T47D (cell line): ENCODE measurements at places on chromosomes 16 and 17.

DNA sequence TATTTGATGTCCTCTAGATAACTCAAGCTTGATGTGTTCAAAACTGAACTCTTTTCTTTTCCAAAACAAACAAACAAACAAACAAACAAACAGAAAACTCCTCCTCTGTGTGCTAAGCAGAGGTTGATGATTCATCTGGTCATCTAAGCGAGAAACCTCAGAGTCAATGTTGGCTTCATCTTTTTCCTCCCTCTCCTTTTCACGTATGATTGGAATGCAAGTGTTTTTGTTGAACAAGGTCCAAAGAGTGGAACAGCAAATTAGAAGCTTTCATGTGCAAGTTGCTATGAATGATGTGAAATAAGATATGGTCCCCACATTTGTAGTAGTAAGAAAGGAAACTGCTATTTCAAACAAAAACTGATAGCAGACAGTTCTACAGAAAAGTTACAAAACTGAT is 52.5 kb downstream of the TBX4 start:
- DNase-seq: no peak

DNA sequence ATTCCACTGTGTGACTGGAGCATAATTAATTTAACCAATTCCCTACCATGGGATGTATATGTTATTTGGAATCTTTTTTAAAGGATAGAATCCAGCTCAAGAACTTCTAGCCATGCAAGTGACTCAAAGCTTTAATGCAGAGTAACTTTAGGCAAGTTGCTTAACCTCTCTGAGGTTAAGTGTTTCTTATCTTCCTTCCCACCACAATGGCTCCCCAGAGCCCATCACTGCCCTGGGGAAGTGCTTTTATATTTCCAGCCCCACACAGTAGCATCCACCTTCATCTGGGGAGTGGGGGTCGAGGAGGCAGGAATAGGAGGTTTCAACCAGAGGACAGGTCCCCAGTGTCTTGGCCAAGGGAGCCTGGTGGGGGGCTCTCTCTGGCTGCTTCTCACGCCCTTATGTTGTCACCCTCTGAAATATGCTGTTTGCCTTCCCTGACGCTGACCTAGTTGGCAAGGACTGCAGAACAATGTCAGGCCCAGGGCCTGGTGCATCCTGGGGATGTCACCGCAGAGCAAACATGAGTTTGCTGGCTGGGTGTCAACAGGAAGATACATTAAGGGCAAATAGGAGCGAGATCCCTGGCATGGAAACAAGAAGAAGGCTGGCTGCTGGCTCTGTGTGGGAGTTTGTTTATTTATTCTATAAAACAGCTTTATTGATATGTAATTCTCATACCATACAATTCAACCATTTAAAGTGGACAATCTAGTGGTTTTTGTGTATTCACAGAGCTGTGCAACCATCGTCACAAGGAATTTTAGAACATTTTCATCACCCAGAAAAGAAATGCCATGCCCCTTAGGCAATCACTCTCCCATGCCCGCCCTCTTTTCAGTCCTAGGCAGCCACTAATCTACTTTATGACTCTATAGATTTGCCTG is 46.6 kb upstream of the WSB1 start:
- peak; percentile 98 for DNase-seq

DNA sequence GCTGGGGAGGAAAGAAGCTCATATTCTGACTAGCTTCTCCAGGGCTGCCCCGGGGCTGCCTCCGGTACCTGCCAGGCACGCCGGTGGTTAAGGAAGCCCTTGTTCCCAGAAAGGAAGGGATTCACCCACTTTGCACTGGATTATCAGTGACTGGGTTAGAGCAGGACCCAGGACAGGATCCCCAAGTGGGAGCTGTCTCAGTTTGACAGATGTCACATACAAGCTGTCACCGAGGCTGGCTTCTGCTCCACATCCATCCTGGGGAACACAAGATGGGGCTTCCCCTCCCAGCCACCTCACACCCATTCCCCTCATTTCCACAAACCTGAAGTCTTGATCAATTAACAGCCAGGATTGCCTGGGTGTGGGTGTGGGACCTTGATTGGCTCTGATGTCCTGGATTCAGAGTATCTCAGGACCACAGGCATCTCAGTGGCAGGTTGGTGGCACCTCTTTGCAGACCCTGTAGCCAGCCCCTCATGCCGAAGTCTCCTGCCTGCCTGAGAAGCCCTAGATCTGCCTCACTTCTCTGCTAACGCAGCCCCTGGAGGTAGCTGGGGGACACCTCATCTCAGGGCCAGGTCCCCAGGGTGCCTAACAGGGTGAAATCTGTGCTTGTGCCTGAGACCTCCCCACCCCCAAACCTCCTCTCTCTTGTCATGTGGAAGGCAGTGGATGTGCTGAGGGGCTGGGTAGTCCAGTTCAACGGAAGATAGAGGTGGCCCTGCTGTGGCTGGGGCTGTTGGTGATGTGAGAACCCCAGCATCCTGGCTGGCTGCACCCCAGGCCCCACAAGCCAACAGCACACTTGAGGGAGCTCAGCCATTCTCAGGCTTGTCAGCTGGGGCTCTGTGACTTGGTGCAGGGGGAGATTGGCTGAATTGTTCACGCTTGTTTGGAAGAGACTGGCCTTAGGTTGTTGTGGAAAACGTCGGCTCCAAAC is 1.4 kb downstream of the CACNG5 start:
- no peak for DNase-seq

GRCh38 chr17:79629548-79630049 is 18.7 kb upstream of the RBFOX3 start:
- DNase-seq: no peak

DNA sequence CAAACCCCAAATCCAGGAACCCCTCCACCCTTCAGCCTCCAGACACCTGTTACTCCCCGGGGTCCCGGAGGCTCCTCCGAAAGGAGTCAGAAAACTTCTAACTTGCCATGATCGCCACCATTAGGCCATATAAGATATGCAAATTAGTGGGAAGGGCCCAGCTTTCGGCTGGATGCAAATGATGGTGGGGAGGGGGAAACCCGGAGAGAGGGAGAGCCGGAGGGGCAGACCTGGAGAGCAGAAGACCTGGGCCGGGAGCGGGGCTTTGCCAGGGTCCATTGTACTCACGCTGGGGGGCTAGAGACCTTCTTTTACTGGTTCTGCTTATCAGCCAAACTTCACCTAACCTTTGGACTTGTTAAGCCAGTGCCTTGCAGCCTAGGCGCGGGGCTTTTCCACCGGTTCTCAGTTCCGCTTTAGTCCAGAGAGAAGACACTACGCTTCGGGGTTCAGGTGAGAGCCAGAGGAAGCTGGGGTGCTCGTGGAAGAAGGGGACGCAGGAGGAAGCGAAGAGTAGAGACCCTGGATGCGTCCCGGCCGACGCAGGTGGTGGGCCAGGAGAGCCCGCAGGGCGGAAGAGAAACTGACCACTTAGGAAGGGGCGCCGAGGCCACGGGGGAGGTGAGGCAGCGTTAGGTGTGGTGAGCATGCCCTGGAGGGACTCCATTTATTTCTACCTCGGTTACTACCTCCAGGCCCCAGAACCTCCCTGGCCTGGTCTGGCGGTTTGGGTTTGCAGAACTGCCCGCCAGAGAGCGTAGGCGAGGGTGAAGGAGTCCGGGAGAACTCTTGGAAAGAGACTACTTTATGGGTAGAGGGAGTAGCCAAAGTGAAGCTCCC is at the start of gene HNF1B:
TSS of gene HNF1B (minus strand) at position 99 of the 840 bp plus-strand sequence. CDS start 175 bp downstream, outside the sequence.
- DNase-seq: no peak

GRCh38 chr16:84916850-84917249 is 94.5 kb downstream of the ZDHHC7 start:
- DNase-seq: no peak

GRCh38 chr16:10562361-10562899 is 18.0 kb downstream of the EMP2 start:
- no peak for DNase-seq

DNA sequence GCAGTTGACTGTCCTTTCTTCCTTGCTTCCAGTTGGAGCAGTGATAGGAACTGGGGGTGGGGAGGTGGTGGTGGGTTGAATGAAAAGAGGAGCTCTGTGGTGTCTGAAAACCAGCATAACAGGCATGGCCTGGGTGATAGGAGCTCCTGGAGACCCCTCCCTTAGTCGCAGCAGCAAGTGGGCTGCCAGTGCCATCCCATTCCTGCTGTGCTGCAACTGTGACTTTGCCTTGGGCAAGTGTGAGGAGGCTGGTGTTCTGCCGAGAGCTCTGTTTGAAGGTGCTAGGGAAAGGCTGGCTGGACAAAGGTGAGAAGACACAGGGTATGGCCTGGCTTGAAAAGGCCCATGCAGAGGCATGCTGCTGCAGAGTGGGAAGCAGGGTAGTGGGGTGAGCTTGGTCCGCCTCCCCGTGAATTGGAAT is 2.7 kb upstream of the CDK5R1 start:
- DNase-seq: no peak

GRCh38 chr17:2194889-2195335 is 108.7 kb downstream of the SMG6 start:
- no peak for DNase-seq

GRCh38 chr16:62596584-62596983 is 560.3 kb upstream of the CDH8 start:
- DNase-seq: no peak

GRCh38 chr17:37708008-37708615 is 36.7 kb downstream of the HNF1B start:
- DNase-seq: no peak

- no peak for DNase-seq
Observed at GRCh38 chr17:20302246-20302917, 165.0 kb downstream of the LGALS9B start.

GRCh38 chr16:66923247-66923731 is 2.0 kb downstream of the RRAD start:
- DNase-seq: no peak

GRCh38 chr16:62036101-62036801 is at the start of gene CDH8:
CDH8 (minus strand) TSS chr16:62036438; CDS start chr16:62021403, 15,035 bp downstream.
- DNase-seq: peak; percentile 20

DNA sequence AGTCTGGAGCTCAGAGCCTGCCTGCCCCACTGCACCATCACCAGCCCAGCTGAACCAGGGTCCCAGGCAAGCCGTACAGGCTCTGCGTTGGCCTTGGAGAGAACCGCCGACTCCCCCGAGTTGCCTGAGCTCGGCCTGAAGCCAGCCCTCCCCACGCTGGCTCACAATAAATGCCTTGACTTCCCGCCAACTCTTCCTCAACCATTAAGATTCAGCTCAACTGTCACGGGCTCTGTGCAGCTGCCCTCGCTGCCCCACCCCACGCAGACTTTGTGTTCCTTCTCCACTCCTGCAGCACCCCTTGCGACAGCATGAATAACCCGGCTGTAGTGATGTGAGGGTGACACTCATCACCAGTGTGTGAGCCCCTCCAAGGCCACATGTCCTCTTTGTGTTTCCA is 4.8 kb upstream of the QPRT start:
- DNase-seq: no peak

- no peak for DNase-seq
Observed at GRCh38 chr16:89197033-89197632, 3.2 kb downstream of the SLC22A31 start.

DNA sequence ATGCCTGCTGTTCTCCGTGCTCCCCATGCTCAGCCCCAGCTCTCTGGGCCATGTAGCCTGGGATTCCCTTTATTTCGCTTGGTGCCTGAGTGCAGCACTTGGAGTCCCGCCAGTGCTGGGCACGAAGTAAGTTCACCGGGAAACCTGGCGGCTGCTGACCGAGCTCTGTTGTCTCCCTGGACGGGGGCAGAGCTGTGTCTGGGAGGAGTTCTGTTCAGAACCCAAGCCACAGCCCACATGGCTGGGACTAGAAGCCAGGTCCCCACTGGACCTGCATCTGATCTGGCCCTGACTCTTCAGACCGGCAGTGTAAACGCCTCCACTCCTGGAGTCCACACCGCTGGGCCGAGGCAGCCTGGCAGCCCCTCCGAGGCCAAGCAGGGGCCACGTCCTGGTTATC is 37.5 kb upstream of the CIBAR2 start:
- no peak for DNase-seq

GRCh38 chr17:64109400-64109799 is 20.5 kb downstream of the ERN1 start:
- no peak for DNase-seq

DNA sequence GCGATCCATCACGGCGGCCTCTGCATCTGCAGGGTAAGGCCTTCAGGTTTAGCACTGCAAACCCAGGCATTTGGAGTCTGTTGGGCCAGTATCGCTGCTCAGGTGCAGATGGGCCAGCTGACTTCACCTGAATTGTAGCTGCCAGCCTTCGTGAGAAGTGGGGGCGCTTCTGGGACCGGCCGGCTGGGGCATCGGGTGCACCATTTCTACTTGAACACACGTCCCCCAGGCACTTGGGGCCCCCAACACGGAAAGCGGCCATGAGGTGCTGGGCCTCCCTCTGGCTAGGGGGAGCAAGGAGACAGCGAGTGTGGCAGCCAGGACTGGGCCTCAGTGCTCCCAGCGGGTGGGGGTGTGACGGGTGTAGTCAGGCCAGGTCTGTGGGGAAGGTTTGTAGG is 767.6 kb downstream of the KCNJ18 start:
- no peak for DNase-seq

DNA sequence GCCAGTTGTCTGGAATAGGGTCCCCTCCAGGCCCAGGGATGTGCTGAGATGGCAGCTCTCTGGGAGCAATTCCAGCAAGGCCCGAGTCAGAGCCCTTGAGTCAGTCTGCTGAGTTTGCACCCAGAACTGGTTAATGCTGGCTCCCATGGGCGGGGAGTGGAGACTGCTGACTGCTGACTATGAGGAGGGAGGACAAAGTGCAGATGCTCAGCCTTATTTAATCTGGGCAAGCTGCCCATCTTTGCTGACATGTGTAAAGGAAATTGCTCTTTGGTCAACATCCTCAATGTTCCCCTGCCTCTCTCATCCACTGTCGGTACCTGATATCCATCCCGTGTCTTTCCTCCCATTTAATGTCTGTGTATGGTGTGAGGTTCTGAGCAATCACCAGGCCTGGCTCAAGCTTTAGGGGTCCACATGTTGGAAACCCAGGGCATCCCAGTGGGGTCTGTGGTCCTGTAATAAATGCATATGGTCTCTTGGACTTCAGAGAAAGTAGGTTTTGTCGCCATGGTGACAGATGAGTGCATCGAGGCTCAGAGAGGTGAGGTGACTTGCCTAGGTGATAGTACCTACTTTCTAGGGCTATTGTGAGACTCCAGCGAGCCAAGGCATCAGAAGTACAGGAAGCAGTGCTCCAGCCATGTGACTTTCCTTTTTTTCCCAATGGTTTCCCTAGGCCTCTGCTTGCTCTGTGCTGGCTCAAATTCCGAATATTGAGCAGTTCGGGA is 20.0 kb upstream of the RNF135 start:
- DNase-seq: no peak

DNA sequence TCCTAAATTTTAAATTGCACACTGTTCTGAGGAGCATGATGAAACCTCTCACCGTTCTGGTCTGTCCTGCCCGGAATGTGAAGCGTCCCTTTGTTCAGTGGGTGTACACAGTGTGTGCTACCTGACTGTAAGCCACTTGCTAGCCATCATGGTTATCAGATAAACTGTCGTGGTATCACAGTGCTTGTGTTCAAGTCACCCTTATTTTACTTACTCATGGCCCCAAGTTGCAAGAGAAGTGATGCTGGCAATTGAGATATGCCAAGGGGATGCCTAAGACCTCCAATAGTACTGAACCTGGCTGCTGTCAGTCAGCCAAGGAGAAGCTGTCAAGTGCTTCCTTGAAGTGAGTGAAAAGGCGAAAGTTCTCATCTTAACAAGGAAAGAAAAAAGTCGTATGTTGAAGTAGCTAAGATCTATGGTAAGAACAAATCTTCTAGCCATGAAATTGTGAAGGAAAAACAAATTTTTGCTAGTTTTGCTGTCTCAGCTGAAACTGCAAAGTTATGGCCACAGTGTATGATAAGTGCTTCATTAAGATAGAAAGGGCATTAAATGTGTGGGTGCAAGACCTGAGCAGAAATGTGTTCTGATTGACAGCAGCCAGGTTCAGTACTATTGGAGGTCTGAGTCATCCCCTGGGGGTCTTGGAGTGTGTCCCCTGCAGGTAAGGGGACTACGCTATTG is 5.8 kb downstream of the PIK3R6 start:
- no peak for DNase-seq
